ENCODE measurements at places on chromosomes 6 and 20.
A peak's percentile ranks its signal among the peaks of the same experiment; 100 is the strongest.

DNA sequence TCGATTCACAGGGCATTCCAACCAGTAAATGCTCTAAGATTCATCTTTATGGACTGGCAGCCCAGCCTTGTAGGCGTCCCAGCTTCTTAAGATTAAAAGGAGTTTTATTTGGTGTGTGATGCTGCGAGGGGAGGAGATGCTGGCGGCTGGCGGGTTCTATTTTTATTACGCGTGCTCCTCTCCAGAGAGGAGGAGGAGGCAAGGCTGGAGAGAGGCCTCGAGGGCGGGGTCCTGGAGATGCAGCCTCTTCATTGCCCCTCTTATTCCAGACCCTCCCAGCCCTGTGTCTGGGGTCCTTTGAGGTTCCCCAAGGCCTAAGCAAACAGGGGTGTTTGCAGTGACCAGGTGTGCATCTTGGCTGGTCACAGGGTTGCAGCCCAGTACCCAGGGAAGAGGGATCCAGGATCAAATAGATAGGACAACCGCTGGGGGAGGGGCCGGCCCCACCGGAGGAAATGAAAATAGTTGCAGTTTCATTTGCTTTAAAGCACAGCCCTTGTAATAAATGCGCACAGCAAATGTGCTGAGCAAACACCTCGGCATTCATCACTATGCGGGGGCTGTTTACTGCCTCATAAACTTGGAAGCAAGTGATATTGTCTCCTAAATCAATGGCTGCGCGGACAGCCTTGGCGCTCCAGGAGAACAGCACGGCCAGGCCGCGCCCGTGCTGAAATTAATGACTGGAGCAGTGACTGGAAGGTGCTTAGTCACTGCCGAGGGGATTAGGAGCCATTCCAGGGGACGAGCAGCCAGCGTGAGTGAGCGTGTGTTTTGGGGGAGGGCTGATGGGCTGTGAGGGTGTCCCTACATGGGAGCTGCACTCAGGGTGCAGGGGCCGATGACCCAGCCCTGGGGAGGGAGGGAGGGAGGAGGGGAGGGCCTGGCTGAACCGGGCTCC is 83.0 kb downstream of the TMEM242 start:
- no peak for DNase-seq

- DNase-seq: no peak
Observed at GRCh38 chr6:154715446-154715845, 17.8 kb upstream of the SCAF8 start.

DNA sequence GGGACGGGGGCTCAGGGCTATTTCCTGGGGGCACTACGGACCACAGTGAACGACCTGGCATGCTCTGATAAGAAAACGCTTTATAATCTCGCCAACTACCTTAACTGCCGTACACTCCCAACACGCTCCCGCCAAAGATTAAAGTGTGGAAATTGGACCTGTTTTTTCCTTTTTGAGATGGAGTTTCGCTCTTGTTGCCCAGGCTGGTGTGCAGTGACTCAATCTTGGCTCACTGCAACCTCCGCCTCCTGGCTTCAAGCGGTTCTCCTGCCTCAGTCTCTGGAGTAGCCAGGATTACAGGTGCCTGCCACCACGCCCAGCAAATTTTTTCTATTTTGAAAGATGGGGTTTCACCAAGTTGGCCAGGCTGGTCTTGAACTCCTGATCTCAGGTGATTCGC is 346 bp upstream of the SLC44A4 start:
- no peak for DNase-seq

- no peak for DNase-seq
Observed at GRCh38 chr6:129281168-129281796, 398.3 kb downstream of the LAMA2 start.

GRCh38 chr20:34389206-34389953 is 26.3 kb downstream of the ITCH start:
- DNase-seq: no peak

DNA sequence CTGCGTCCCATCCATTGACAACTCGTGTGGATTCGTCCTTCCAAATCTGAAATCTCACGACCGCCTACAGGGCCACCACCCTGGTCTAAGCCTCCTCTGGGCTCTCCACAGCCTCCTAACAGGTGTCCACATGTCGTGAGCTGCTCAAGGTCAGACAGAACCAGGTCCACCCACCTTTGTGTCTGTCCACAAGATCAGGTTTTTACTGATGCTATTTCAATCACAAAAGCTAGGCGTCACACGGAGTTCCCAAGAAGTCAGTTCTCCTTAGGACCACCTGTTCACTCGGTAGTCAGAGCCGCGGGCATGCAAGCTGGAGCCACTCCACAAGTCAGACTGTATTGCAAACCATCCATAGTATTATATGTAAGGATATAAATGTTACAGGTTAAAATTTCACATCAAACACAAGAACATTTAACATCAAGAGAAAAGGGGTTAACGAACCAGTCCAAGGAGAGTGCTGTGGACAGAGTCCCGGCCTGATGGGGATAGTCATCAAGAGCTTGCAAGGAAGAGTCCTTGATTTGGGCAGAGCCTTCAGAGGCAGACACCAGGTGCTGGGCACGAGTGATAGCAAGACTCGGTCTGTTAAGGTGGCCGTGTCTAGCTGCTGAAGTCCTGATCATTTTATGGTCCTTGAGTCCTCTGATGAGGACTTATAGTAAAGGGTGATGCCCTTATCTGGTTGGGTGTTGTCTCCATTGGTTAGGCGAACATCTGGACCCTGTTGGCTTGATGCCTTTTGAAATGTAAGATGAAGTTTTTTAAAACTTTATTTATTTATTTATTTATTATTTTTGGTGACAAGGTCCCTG is 731 bp upstream of the DNPH1 start:
- DNase-seq: no peak

GRCh38 chr6:448296-449056 is 56.9 kb downstream of the IRF4 start:
- DNase-seq: no peak

DNA sequence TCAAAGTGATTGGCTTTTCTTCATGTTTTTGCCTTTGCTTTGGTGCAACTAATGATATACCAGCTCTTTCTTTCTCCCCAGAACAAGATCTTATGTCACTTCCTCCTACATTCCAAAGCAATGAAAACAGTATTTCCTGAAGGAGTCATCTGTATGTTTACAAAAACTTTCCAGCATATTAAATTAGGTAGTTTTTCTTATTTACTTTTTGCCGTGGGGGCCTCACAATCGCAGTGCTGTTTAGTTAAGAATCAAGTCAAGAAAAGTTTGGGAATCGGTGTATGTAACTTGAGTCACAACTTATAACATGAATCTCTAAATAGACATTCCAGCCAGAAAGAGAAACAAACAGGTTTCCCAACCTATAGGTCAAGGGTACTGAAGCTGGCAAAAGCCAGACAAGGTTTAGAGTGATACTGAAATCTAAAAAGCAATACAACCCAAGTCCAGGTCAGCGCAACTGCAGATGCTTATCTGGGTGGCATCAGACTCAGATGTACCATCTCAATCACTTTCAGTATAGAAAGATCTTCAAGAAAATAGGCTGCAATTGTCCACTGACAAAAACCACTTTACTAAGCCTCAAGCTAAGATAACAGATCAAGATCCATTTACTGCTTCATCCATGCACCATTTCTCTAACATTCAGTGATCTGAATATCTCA is 63.6 kb downstream of the IPCEF1 start:
- no peak for DNase-seq

- DNase-seq: no peak
Observed at GRCh38 chr6:105514306-105514705, 111.4 kb upstream of the PREP start.

DNA sequence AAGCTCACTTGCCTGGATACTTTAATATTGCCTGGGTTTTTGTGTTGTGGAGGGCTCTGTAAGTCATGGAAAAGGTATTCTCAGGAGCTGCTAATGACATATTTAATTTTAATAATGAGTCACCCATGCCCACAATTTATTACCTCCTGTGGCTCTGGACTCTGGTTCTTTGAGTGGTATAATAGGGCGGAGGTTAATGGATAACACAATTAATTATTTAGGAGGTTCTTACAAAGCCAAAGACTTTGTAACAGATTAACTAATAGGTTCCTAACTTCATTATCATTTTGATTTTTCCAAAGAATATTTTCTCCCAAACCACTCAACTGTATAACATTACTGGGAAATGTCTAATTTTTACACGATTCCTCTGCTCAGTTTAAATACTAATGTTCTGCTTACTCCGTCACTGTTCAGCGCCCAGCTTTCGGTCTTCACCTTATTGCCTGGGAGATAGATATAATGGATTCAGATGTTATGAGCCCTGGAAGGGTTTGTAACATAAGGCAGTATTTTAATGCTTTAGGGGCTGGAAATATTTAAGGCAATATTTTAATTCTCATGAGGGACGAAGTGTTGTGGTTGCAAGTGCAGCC is 29.4 kb downstream of the PHACTR3 start:
- no peak for DNase-seq

GRCh38 chr6:44232676-44233566 is 9.5 kb downstream of the SLC29A1 start:
- no peak for DNase-seq

- no peak for DNase-seq
Observed at GRCh38 chr6:125868252-125868651, 77.5 kb downstream of the NCOA7 start.

GRCh38 chr6:87070741-87071140 is 24.2 kb downstream of the CGA start:
- DNase-seq: no peak

- DNase-seq: no peak
Observed at GRCh38 chr6:16903470-16903869, 142.2 kb upstream of the ATXN1 start.

DNA sequence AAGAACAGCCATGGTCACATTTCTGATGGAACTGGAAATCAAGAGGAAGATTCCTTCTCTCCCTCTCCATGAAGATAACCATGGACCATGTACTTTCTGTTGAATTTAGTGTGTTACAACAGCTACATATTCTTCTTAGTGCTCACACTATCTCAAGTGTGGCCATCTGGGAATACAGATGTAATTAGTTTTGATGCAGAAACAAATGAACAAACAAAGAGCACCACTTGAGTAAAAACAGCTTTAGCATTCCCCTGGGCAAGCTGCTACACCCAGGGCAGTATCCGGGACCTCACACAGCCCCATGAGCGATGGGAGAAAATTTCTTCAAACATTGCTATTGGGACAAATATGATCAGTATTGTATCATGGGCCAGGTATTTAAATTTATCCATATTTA is 75.2 kb downstream of the RAMACL start:
- no peak for DNase-seq

DNA sequence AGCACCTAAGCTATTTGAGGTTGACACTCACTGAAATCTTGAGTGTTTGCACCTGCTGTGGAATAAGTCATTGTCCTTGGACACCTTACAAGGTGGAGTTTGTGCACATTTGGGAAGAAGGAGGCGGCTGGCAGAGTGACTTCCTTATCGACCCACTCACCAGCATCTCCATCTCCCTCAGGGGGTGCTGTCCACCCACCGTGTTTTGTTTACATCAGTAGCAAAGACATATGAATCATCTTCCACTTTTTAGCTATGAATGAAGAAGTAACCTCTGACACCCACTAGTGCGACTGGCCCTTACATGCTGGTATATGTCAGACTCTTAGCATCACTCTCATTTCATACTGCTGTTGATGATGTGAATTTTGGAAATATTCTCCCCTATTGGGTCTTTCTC is 119.5 kb upstream of the SGK1 start:
- DNase-seq: peak; percentile 65

DNA sequence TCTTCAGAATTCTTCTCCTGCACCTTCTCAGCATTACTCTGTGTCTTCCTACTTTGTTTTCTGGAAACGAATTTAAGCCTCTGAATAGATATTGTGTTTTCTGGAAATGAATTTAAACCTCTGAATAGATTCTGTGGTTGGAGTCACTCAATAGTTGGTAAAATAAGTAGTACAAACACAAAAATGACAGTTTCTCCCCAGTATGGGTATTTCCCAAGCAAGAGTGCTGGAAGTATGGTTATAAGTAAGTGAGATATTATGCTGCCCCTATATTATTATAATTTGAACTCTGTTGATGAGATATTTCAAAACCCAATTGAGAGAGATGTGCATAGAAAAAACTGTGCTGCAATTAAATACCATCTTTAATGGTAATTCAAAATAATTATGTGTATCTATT is 94.9 kb downstream of the TINAG start:
- no peak for DNase-seq

Data from activated T-cell treated with anti-CD3 and anti-CD28 coated beads, Interleukin-2, amount 50 U/mL, for 72 hours (primary cell).